ENCODE measurements at places on chromosomes 7 and 10. TPM values are rescaled to one million over a fixed set of nuclear protein-coding genes. Genes with fewer than 3 reads are reported as not detected.

DNA sequence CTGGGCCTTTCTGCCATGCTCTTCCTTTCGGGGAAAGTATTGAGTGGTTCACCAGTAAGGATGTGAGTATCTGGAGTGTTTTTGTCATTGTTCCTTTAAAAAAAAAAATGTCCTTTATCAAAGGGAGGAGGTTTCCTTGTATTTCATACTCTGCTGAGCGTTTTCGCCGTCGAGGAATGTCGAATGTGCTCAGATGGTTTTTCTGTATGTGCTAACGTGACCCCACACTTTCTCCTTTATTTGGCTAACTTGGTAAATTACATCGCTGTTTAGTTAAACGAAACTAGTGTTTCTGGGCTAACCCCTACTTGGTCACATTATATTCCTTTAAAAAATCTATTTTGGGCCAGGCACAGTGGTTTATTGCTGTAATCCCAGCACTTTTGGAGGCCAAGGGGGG lies 45.9 kb downstream of the INPP5A start:
- no peaks in the 10 kb centered on the region for H3K27me3 ChIP-seq
- H3K36me3 ChIP-seq: no peaks in the 10 kb centered on the region
- no peak for DNase-seq
- H3K27ac ChIP-seq: no peak overlapping the region
- peaks cover 34% of the 10 kb centered on the region for H3K4me1 ChIP-seq

- DNase-seq: no peak
- H3K4me3 ChIP-seq: no peak overlapping the region
- no peaks in the 10 kb centered on the region for H3K36me3 ChIP-seq
Measured at GRCh38 chr10:111072232-111072631, 4.6 kb upstream of the ADRA2A start.

DNA sequence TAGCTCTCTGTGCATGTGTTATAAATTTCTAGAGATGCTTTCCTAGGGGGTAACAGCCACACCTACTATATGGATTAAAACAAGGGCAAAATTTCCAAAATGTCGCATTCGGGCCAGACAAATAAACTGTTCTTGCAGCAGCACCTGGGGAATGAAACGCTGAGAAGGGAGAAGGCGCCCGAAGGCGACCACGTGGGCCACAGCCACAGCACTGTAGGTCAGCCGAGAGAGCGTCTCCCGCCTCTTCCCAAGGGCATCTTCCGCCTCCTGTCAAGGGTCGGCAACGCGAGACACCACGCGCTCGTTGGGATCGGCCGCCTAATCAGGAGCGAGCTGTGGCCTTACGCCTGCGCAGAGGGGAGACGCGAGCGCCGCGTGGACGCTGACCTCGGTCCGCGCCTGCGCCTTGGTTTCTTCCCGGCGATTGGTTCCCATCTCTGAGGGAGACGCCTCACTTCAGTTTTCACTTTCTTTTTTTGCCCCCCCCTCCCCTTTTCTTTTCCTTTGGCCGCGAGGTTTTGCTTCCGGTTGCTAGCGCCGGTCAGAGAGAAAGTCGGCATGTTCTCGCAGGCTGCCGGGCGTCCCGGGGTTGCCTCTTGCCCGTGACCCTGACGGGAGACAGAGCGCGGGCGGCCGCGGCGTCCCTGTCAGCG lies at the start of gene TASOR2:
Gene TASOR2 (plus strand): TSS at position 521 of the 653 bp plus-strand sequence. CDS start 35,805 bp downstream, outside the sequence.
- peak within 1 kb of the TSS; percentile 96 for H3K27ac ChIP-seq
- H3K36me3 ChIP-seq: no peaks in the 10 kb centered on the region
- H3K4me3 ChIP-seq: peak within 1 kb of the TSS; percentile 96
- peak; percentile 99 for DNase-seq
- H3K4me1 ChIP-seq: peaks cover 8% of the 10 kb centered on the region
- H3K27me3 ChIP-seq: no peaks in the 10 kb centered on the region

DNA sequence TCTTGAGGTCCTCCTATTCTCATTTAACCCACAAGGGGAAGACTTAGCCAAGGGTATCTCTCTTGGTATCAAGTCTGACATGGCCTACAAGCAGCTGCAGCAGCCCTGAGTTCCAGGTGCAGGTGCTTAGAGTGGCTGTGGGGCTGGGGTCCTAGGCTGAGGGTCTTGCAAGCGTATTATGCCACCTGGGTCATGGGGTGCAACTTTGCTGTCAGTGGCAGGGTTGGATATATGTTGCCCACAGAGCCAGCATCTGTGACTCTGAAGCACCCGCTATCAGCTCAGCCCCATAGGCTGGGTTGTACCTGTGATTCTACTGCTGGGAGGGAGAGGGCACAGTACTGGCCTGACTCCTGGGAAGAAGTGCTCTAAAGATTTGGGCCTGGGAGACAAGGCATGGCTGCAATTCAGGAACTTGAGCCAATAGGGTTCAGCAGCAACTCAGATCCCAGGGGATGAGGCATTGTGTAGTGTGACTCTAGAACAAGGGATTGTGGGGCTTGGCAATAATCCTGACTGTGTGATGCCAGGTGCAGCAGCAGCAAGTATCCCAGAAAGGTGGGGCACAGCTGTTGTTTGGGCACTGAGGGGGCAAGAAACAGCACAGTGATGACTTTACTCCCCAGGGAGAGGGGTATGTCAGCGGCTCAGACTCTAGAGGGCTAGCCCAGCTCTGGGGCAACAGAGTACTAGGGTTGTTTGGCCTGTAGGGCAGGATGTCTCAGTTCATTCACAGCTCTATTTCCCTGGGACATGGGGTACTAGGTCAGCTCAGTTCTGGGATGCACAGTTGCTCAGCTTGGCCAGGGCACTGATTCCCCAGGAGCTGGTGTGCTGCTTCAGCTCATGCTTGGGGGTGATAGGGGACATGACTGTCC lies 41.4 kb downstream of the NEURL1 start:
- no peak overlapping the region for H3K27ac ChIP-seq
- H3K36me3 ChIP-seq: no peaks in the 10 kb centered on the region
- no peaks in the 10 kb centered on the region for H3K27me3 ChIP-seq
- DNase-seq: no peak
- no peak overlapping the region for H3K4me3 ChIP-seq

- no peak overlapping the region for H3K4me3 ChIP-seq
- no peaks in the 10 kb centered on the region for H3K36me3 ChIP-seq
- H3K4me1 ChIP-seq: no peaks in the 10 kb centered on the region
Measured at GRCh38 chr7:69531050-69531449, 67.2 kb upstream of the AUTS2 start.

DNA sequence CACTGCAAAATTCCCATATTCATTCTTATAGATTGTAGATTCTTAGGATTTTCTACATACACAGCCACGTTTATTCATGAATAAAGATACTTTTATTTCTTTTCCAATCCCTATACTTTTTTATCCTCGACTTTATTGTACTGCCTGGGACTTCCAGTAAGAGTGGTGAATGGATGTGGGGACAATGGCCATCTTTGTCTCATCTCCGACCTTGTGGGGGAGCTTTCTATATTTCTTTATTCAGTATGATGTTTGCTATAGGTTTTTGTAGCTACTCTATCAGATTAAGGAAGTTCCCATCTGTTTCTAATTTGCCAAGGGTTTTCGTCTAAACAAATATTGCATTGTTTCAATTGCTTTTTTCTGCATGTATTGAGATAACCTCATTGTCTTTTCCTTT lies 184.3 kb downstream of the FOXP2 start:
- no peaks in the 10 kb centered on the region for H3K4me1 ChIP-seq
- no peak overlapping the region for H3K4me3 ChIP-seq
- no peak for DNase-seq
- no peaks in the 10 kb centered on the region for H3K27me3 ChIP-seq
- no peaks in the 10 kb centered on the region for H3K36me3 ChIP-seq

GRCh38 chr7:84654273-84654672 lies 459.7 kb upstream of the SEMA3A start:
- H3K36me3 ChIP-seq: no peaks in the 10 kb centered on the region
- no peaks in the 10 kb centered on the region for H3K27me3 ChIP-seq
- H3K4me1 ChIP-seq: no peaks in the 10 kb centered on the region
- H3K4me3 ChIP-seq: no peak overlapping the region

GRCh38 chr7:93011351-93012294 lies 106.2 kb downstream of the SAMD9 start:
- no peak overlapping the region for H3K4me3 ChIP-seq
- H3K36me3 ChIP-seq: no peaks in the 10 kb centered on the region

- H3K4me3 ChIP-seq: no peak overlapping the region
- DNase-seq: no peak
- peaks cover 5% of the 10 kb centered on the region for H3K4me1 ChIP-seq
- no peaks in the 10 kb centered on the region for H3K36me3 ChIP-seq
Measured at GRCh38 chr10:72597897-72598296, 28.0 kb downstream of the MICU1 start.

DNA sequence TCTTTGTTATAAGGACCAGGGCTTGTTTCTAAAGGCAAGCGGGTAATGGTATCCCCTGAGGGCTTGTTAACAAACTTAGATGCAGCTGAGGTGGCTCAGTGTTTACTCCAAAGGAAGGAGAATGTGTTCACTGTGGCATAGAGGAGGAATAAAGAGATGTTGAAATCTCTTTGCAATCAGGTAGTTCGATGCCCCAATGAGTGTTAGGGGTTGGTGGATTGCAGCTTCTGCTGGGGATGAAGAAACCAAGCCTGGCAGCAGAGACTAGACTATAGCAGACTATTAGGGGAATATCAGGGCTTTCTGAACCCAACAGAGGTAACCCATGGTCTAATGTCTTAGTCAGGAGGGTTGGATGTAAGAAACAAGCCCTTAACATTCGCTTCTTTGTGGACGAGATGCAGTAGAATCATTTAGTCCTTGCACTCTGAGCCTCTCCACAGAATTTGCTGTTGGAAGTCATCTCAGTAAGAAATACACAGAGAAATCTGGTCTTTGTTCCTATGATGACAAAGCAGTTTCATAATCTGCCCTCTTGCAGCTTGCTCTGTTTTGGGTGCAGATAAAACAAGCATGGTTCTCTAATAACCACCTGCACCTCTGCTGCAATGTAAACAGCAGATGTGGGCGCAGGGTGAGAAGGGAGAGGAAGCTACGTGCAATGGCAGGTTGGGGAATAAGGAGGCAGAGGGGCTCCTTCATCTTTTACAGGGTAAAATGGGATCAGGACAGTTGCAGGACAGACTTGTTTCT lies 108.6 kb downstream of the NRF1 start:
- DNase-seq: no peak
- H3K27ac ChIP-seq: peak overlapping the region; percentile 71
- H3K4me1 ChIP-seq: peaks cover 7% of the 10 kb centered on the region

DNA sequence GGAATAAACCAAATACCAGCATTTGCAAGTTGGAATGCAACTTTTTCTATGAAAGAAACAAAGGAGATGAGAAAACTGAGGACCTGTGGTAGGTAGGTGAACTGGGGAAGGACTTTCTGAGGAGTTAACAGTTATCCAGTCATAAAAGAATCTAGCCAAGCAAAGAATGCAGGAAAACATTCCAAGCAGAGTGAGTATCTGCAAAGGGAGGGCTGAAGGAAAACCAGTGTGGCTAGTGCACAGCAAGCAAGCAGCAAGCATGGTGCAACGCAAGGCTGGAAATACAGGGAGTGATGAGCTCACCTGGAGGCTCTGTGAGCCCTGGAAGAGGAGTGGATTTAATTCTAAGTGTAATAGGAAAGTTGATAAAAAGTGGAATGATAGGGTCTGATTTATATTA lies 44.0 kb downstream of the RTKN2 start:
- H3K4me1 ChIP-seq: no peaks in the 10 kb centered on the region
- no peaks in the 10 kb centered on the region for H3K27me3 ChIP-seq
- no peaks in the 10 kb centered on the region for H3K36me3 ChIP-seq

- no peak for DNase-seq
- no peak overlapping the region for H3K27ac ChIP-seq
- H3K27me3 ChIP-seq: no peaks in the 10 kb centered on the region
- H3K4me1 ChIP-seq: no peaks in the 10 kb centered on the region
- H3K36me3 ChIP-seq: no peaks in the 10 kb centered on the region
Measured at GRCh38 chr10:1992930-1993329, 255.6 kb upstream of the ADARB2 start.

DNA sequence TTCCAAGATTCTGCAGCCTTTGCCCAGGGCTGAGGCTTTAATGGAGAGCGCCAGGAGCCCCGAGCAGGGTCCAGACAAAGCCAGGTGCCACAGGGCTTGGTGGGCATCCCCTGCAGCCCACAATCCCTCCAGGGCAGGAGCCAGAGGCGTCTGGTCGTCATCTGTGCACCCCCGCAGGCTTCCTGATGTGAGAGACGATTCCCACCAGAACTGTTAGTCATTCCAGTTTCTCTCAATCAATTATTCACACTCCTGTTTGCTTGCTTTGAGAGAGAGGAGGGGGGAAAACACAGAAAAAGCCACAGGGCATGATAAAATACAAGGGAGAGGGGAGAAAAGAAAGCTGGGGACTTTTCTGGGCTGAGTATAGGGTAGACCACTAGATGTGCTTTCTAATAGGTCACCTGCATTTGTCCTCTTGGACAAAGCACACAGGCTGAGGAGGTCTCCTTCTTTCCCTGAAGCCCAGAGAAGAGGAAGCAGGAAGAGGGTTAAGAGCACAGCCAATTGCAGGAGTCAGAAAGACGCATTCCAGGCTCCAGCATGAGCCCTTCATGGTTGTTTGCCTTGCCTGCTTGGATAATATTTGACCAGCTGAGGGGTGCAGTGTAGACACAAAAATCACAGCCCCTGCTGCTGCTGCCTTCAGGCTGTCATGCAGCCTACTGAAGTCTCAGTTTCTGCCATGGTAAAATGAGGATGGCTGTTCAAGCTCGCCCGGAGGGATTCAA lies 194.4 kb downstream of the PLXNA4 start:
- H3K27me3 ChIP-seq: no peaks in the 10 kb centered on the region
- no peak overlapping the region for H3K27ac ChIP-seq
- DNase-seq: no peak
- no peaks in the 10 kb centered on the region for H3K36me3 ChIP-seq
- H3K4me3 ChIP-seq: no peak overlapping the region
- peaks cover 6% of the 10 kb centered on the region for H3K4me1 ChIP-seq

DNA sequence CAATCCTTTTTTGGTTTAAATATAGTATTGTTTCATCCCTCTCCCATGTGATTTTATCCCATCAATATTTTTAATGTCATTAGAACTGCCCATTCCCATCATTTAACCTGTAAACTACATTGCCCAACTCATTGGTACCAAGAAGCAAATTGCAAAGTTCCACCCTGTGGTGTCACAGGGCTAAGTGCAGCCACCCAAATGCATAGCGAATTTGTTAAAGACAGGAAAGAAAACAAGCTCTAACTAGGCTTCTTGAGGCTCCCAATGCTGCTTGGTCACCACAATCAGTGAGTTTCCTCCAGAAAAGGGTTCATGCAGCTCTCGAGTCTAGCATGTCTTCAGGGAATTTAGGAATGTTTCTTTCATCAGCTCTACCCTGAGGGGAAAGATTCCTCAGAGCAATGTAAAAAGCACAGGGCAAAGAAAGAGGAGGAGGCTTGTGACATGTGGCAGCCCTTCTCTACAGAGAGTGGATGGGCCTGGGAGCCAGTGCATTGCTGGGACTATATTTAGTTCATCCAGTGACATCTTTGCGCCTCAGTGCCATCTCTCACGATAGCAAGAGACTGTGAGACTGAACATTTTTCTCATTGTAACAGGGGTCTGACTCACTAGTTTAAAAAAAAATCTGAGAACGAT lies 58.1 kb downstream of the CAV1 start:
- H3K36me3 ChIP-seq: no peaks in the 10 kb centered on the region
- H3K4me3 ChIP-seq: no peak overlapping the region
- H3K4me1 ChIP-seq: no peaks in the 10 kb centered on the region
- no peak for DNase-seq
- H3K27me3 ChIP-seq: no peaks in the 10 kb centered on the region

- no peak overlapping the region for H3K4me3 ChIP-seq
- DNase-seq: peak; percentile 55
- no peaks in the 10 kb centered on the region for H3K27me3 ChIP-seq
- no peaks in the 10 kb centered on the region for H3K36me3 ChIP-seq
- H3K27ac ChIP-seq: no peak overlapping the region
Measured at GRCh38 chr7:148242294-148242821, 348.2 kb upstream of the C7orf33 start.

GBX1 gene
- polyA plus RNA-seq: 0.24 TPM

CFAP46 gene
- polyA plus RNA-seq: 3.4 TPM

INMT gene
- 17.9 TPM for polyA plus RNA-seq

SPACDR gene
- polyA plus RNA-seq: 3.6 TPM

NUTM2E gene
- polyA plus RNA-seq: 1.7 TPM

GPR85 gene
- 2.7 TPM for polyA plus RNA-seq

ANKRD30A gene
- not detected for polyA plus RNA-seq
